Fibroblast of the aortic adventitia (primary cell): ENCODE measurements at places on chromosomes 2 and 18. TPM values are rescaled to one million over a fixed set of nuclear protein-coding genes. Genes with fewer than 3 reads are reported as not detected.

Gene KCNS3
- total RNA-seq: 0.36 TPM in 1 of 2 replicates, not detected in the other

Gene PRKAG3
- 0.18 and 0.41 TPM in 2 replicates for total RNA-seq

Gene DPP4
- total RNA-seq: 138 and 203 TPM in 2 replicates

Gene GATA6
- total RNA-seq: 22.5 and 34.0 TPM in 2 replicates

Gene GPAT2
- 10.2 TPM in 1 of 2 replicates, not detected in the other for total RNA-seq

Gene FARSB
- 6.5 and 34.3 TPM in 2 replicates for total RNA-seq

Gene LOXL3
- 11.9 and 18.5 TPM in 2 replicates for total RNA-seq

Gene MYO7B
- 0.18 TPM in 1 of 2 replicates, not detected in the other for total RNA-seq

Gene AMER3
- not detected in 2 replicates for total RNA-seq

Gene GPR155
- 1.6 and 2.2 TPM in 2 replicates for total RNA-seq

Gene KLHL14
- total RNA-seq: not detected in 2 replicates

Gene PER2
- total RNA-seq: 1.9 and 10.8 TPM in 2 replicates

Gene ST8SIA3
- 0.08 TPM in 1 of 2 replicates, not detected in the other for total RNA-seq

Gene FAHD2B
- total RNA-seq: 0.90 and 2.5 TPM in 2 replicates

Gene SOWAHC
- total RNA-seq: 9.3 and 14.6 TPM in 2 replicates

Gene ABCG5
- total RNA-seq: not detected in 2 replicates

Gene RHBDD1
- 19.5 and 45.0 TPM in 2 replicates for total RNA-seq

Gene CNTNAP5
- total RNA-seq: under 0.01 TPM in 1 of 2 replicates, not detected in the other

Gene C2orf81
- 1.9 and 2.8 TPM in 2 replicates for total RNA-seq

Gene ASAP2
- 37.1 and 76.4 TPM in 2 replicates for total RNA-seq

Gene ABCB11
- total RNA-seq: not detected in 2 replicates

Gene CDKL4
- 0.90 and 10.4 TPM in 2 replicates for total RNA-seq

Gene DSG2
- total RNA-seq: 4.2 and 5.6 TPM in 2 replicates

Gene CCDC141
- 1.8 and 2.7 TPM in 2 replicates for total RNA-seq

Gene RAPGEF4
- 1.3 and 54.4 TPM in 2 replicates for total RNA-seq

Gene CHRNG
- total RNA-seq: not detected in 2 replicates

Gene GPR17
- not detected in 2 replicates for total RNA-seq

Gene GLI2
- total RNA-seq: 1.9 and 5.3 TPM in 2 replicates

Gene CKAP2L
- total RNA-seq: 2.7 and 26.4 TPM in 2 replicates

Gene CRYGC
- not detected in 2 replicates for total RNA-seq

Gene HOXD9
- total RNA-seq: not detected in 2 replicates
